ENCODE measurements at places on chromosomes 16 and 17. TPM values are rescaled to one million over a fixed set of nuclear protein-coding genes. Genes with fewer than 3 reads are reported as not detected.

Gene GJC1
- total RNA-seq = 25.8 TPM

Gene TBC1D3E
- not detected for total RNA-seq

Gene KRT12
- total RNA-seq = not detected

DNA sequence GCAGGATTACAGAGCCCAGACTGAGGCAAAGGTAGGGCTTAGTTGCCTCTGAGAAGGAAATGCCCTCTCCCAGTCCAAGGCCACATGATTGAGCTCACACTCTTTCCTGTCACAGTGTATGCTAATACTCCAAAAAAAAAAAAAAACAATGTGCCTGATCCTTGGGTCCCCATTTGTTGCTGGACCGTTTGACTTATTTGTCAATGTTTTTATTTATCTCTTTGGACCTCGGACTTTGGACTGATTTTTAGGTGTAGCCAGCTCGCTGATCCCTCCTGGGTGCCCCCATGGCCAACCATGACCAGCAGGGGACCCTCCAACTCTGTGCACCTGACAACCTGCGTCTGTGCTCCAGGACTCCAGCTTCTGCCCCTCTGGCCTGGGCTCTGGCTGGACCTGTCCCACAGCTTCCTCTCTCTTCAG, 622 bp upstream of the CCL16 start:
- H3K4me1 ChIP-seq = no peaks in the 10 kb centered on the region
- no peak overlapping the region for H3K4me3 ChIP-seq
- H3K36me3 ChIP-seq = no peaks in the 10 kb centered on the region
- no peak for DNase-seq
- H3K27ac ChIP-seq = no peak overlapping the region

DNA sequence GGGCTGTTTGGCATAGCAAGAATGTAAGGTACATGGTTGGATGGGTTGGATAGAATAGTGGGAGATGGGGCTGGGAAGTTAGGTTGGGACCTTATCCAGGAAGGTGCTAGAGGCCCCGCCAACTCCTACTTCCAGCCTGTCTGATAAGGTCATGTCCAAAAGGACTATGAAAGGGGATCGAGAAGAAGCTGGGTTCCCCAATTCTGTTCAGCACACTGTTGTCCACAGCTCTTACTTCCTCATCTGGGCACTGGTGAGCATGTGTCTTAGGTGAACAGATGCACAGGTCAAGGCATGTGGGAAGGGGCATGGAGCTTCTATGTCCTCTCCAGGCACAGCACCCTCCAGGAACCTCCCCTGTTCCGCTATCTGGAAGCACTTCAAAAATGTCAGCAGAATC, 5.6 kb upstream of the ULK2 start:
- H3K4me3 ChIP-seq = no peak overlapping the region
- H3K36me3 ChIP-seq = no peaks in the 10 kb centered on the region

DNA sequence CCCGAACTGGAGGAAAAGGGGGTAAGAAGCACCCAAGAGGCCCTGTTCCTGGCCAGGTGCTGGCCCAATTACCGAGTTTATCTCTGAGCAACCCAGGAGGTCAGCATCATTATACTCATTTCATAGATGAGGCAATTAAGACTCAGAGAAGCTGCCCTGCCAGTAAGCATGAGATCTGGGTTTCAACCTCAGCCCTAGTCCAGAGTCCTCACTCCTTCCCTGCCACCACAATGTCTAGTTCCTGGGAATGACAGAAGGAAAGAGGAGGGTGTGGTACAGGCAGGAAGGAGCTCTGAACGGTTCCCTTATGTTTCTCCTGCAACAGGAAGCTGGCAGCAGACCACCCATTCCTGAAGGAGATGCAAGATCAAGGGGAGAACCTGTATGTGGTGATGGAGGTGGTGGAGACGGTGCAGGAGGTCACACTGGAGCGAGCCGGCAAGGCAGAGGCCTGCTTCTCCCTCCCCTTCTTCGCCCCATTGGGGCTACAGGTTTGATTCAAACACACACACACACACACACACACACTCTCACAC, 7.4 kb downstream of the GSDMA start:
- no peak overlapping the region for H3K4me3 ChIP-seq
- DNase-seq = no peak
- no peaks in the 10 kb centered on the region for H3K4me1 ChIP-seq
- H3K27me3 ChIP-seq = no peaks in the 10 kb centered on the region
- H3K36me3 ChIP-seq = no peaks in the 10 kb centered on the region
- H3K27ac ChIP-seq = no peak overlapping the region

GRCh38 chr16:53090591-53091411, 36.0 kb downstream of the CHD9 start:
- no peaks in the 10 kb centered on the region for H3K27me3 ChIP-seq
- H3K4me3 ChIP-seq = no peak overlapping the region
- H3K4me1 ChIP-seq = peaks cover 4% of the 10 kb centered on the region
- H3K27ac ChIP-seq = peak overlapping the region; percentile 74

DNA sequence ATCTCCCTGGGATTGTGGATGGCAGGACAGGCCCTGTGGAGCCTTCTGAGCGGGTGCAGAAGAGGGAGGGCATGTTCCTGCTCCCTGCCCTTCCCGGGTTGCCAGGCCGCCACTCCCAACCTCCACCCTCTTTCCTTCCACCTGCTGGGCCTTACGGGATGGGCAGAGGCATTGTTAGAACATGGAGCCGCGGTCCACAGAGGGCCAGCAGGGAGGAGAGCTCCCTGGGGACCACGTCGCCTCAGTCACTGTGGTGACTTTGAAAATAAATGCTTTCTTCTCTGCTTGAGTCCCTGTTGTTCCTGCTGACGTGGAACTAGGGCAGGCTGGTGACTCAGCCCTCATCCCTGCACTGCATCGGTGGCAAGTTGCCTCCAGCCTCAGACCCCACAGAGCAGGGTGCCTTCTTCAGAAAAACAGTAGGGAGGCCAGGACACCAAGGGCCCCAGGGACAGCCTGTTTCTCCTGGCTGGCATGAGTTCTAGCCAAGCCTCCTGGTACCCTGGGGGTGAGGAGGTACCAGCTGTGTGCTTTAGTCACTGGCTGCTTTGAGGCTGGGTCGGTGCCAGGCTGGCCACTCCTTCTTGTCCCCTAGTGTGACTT, 224.9 kb downstream of the SEC14L1 start:
- H3K36me3 ChIP-seq = no peaks in the 10 kb centered on the region
- peak overlapping the region; percentile 64 for H3K27ac ChIP-seq
- H3K27me3 ChIP-seq = no peaks in the 10 kb centered on the region
- peaks cover 42% of the 10 kb centered on the region for H3K4me1 ChIP-seq

DNA sequence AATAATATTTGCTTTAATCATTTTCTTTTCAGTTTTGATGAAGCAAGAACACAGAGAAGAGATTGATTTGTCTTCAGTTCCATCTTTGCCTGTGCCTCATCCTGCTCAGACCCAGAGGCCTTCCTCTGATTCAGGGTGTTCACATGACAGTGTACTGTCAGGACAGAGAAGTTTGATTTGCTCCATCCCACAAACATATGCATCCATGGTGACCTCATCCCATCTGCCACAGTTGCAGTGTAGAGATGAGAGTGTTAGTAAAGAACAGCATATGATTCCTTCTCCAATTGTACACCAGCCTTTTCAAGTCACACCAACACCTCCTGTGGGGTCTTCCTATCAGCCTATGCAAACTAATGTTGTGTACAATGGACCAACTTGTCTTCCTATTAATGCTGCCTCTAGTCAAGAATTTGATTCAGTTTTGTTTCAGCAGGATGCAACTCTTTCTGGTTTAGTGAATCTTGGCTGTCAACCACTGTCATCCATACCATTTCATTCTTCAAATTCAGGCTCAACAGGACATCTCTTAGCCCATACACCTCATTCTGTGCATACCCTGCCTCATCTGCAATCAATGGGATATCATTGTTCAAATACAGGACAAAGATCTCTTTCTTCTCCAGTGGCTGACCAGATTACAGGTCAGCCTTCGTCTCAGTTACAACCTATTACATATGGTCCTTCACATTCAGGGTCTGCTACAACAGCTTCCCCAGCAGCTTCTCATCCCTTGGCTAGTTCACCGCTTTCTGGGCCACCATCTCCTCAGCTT, 45.0 kb downstream of the ESRP2 start:
- no peaks in the 10 kb centered on the region for H3K27me3 ChIP-seq
- no peak overlapping the region for H3K4me3 ChIP-seq
- peaks cover 24% of the 10 kb centered on the region for H3K36me3 ChIP-seq
- no peaks in the 10 kb centered on the region for H3K4me1 ChIP-seq
- DNase-seq = no peak
